ENCODE measurements at places on chromosomes 7 and 10.

GRCh38 chr10:120195984-120196712, 260.9 kb upstream of the PLPP4 start:
- no peak for DNase-seq

GRCh38 chr7:150974468-150975391, 3.4 kb downstream of the KCNH2 start:
- peak; percentile 78 for DNase-seq

GRCh38 chr10:110992006-110992800, 72.8 kb downstream of the SHOC2 start:
- no peak for DNase-seq

GRCh38 chr10:54908019-54908418, 107.0 kb upstream of the PCDH15 start:
- DNase-seq = no peak

DNA sequence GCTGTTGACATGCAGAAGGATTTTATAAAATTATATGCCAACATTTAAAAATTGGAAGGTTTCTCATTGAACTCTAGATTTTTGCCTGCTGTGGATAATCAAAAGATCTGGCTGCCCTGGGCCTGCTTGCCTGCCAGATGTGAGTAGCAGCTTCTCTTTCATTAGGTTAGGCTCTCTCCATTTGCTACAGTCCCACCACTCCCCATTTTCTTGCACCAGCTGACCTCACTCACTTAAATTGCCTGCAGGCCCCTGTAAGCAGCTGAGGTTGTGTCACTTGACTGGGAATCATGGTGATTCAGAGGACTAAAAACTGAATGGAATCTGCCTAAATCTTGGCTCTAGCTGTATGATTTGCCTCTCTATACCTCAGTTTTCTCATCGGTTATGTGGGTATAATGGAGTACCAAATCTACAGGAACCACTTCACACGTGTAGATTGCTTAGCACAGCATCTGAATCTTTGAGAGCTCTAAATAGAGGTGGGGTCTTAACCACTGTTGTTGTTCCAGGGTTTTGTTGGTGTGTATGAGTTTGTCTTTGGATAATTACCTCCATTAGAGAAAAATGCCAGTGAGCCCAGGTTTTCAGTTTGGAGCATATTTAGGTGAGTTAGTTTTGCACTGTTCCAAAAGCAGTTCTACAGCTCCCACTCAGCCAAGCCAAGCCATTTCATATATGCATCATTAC, 18.6 kb upstream of the RAPGEF5 start:
- DNase-seq = no peak

- DNase-seq = no peak
These were observed 4.7 kb upstream of the PKD2L1 start for GRCh38 chr10:100334762-100335161.

DNA sequence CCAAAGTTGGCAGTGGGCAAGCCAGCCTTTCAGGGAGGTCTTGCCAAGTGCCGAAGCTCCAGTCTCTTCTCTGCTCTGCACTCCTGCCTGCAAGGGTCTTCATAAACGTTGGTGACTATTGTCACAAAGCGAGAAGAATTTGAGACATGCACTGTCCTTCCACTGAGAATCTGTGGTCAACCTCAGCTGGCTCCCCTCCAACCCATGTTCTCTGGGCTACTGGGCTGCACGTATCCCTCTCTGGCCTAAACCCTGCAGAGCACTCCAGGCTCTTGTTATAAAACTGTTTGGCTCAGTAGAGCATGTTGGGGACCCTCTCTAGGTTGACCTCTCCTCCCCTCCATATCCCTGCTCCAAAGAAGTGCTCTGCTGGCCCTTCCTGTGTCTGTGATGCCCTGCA, 260.4 kb upstream of the NFE2L3 start:
- no peak for DNase-seq

GRCh38 chr10:50260791-50261281, 9.5 kb upstream of the ASAH2 start:
- peak; percentile 41 for DNase-seq

- DNase-seq = no peak
These were observed 220.5 kb downstream of the DNAJB6 start for GRCh38 chr7:157557263-157557662.

DNA sequence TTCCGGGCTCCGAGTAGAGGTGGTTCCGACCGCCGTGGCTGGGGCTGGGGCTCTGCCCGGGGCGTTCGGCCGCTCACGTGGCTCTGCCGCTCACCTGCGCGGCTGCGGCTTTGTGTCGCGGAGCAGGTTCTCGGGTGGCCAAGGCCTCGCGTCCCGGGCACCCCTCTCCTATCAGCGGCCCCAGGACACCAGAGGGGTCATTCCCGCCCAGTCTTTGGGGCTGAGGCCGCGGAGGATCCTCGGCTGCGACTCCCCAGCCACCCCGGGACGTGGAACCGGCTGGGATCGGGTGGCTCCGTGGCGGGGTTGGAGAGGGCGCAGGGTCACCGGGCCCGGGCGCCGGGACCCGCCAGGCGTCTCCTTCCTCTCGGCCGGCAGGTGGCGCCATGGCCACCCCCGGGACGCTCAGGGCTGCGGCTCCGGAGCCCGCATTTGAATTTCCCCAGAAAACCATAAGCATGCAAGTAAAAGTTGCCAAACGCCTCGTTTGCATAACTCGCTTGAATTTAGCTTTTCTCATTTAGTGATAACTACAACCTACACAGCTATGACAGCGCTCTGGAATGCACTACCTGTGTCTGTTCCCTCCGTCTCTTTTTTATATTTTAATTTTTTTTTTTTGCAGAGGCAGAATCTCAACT, 1.2 kb downstream of the COL26A1 start:
- peak; percentile 63 for DNase-seq

DNA sequence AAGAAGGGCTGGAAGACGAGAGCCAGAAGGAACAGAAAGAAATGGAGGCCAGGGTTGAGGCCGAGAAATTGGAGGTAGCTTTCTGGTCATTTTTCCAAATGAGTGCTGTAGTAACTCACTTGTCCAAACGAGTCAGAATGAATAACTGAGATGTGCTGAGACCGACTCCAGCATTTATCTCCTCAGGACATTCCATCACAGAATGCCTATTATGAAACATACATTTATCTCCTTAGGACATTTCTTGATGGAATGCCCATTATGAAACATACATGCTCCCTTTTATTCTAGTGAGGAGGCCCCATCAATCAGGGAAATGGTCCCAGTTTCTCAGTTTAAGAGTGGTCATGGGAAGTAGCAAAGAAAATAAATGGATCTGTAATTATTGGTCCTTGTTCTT, 16.5 kb downstream of the AVL9 start:
- no peak for DNase-seq

GRCh38 chr10:35378541-35379210, 42.4 kb downstream of the CCNY start:
- no peak for DNase-seq

DNA sequence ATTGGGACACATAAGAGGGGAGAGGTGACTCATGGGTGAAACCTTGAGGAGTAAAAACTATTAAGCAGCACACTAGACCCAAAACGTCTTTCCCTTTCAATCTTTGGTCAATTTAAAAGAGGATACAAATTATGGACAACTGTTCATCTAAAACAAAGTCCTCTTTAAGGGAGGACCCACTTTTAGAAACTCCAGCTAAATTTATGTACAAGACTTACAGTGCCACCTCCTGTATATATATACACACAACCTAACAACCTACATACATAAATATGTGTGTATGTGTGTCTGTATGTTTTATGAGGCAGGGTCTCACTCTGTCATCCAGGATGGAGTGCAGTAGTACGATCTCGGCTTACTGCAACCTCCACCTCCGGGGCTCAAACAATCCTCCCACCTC, 18.1 kb upstream of the ZC3HAV1 start:
- DNase-seq = no peak

- peak; percentile 35 for DNase-seq
These were observed 699.9 kb downstream of the INHBA start for GRCh38 chr7:41002741-41003610.

DNA sequence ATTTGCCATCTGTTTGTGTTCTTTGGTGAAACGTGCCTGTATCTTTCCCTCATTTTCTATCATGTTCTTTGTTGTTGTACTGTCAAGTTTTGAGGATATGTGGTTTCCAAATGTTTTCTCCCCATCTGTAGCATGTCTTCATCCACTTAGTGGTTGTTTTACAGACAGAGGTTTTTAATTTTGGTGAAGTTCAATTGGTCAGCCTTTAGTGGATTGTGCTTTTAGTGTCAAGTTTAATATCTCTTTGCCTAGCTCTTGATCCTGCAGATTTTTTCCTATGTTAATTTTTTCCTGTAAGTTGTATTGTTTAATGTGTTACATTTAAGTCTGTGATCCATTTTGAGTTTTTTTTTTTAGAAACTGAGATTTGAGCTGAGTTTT, 95.9 kb downstream of the ANKRD61 start:
- no peak for DNase-seq

DNA sequence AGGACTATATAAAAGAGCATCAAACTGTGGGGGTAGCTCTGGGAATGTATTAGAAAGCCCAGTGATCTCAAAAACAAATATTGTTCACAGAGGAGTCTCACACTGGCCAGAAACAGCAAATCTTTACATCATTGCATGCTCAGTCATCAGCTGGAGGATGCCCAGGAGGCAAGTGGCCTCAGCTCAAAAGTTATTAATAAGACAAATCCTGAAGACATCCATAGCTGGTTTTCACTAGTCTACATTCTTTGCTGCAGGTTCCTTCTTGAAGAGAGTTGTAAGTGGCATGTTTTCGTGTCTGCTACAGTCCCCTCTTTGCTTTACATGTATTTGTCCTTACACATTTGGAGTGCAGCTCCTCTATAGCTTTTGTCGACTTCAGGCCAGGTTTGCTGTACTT, 8.6 kb upstream of the CCDC7 start:
- no peak for DNase-seq

GRCh38 chr10:76962851-76963250, 674.8 kb downstream of the KCNMA1 start:
- no peak for DNase-seq

GRCh38 chr7:111741811-111742240, 179.5 kb upstream of the IMMP2L start:
- DNase-seq = peak; percentile 56

- no peak for DNase-seq
These were observed 32.1 kb downstream of the NRF1 start for GRCh38 chr7:129643550-129644170.

DNA sequence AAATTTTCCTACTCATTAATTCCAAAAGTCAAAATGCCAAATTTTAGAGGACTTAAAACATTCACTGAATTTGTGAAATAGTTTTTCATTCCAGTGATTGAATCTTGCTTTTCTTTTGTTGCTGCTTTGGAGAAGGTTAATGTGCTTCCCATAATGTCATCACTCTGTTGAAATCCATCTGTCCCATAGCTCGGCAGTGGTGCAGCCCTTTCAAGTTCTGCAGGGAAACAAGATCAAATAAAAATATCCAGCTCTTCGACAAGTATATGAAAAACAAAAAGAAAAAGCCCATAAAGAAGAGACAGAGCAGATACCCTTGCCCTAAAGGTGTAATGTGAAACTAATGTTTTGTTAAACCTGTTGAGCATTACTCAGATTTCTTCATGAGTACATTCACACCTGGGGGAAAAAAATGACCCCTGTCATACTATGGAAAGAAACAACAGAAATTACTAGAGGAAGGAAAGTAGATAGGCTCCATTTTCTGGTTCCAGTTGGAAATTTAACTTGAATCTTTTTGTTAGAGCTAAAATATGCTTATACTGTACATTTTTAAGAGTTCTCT, 35.1 kb downstream of the AGR3 start:
- no peak for DNase-seq

- no peak for DNase-seq
These were observed 1.0 kb downstream of the LRRC17 start for GRCh38 chr7:102913826-102914225.

DNA sequence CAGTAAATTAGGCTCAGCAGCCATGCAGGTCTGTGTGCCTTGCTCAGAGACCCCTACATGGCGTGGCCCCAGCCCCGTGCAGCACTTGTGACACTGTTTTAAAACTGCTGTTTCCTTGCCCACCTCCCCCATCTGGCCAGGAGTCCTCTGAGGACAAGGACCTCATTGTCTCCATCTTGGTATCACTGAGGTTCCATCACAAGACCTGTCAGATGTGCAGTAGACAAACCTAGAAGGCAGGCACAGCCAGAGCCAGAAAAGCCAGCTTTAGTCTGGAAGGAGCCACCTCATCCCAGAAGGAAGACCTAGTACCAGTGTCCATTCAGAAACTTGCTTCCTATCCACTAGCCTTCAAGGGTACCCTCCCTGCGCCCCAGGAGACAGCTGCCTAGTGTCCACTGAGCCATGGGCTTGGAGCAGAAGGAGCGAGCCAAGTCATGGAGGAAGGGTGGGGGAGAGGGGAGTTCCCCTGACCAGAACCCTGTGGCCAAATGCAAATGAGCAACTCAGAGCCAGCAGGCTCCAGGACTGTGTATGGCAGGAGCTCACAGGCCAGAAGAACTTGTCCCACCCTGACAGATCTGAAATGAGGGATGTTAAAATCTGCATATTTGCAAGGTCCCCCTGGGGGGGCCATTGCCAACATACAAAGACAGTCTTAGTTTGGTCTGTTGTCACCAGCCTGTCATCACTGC, 176.1 kb downstream of the SH3PXD2A start:
- DNase-seq = no peak

- no peak for DNase-seq
These were observed 1035.1 kb downstream of the CNTNAP2 start for GRCh38 chr7:147151661-147152060.

DNA sequence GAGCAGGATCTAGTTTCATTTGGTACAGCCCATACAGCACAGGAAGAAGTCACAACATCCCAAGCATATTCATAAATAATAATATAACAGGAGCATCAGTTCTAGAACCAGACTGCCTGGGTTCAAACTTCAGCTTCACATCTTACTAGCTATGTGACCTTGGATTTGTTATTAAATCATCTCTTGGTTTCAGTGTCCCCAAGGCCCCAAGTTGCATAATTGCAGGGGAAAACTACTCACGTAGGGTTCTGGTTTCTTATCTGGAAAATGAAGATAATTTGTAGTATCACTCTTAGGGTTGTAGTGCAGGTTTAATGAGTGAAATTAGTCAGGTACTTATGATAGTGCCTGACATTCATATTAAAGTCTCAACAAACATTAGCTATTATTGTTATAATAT, 5.5 kb upstream of the IQUB start:
- DNase-seq = no peak

DNA sequence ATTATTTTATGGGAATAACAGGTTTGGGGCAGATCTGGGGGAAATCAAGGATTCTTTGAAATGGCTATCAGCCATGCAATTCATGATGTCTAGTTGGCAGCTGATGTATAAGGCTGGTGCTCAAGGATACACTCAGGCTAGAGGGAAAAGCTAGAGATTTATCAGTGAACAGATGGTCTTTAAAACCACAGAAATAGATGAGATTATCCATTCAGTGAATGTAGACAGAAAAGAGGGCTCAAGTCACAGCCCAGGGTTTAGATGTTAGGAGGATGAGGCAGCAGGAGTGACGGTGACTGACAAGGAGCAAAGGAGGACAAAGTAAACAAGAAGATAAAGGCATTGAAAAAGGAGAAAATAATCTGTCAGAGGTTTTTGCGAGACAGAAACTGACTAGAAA, 238.7 kb downstream of the CDK14 start:
- DNase-seq = no peak

DNA sequence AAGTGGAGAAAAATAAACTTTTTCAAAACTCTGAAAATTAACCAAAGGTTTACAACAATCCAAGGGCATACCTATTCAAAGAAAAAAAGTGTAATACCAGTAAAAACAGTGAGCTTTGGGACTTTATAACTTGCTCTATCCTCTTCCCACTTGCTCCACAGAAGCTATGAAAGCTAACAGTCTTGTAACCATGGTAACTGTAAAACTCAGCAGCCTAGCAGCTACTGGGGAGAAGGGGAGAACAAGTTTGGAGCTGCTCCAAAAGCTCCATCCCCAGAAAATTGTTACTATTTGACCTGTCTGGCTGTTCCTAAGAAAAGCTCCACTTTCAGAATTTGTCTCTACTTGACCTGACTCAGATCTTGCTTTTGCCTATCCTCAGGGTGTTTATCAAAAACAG, 191.5 kb downstream of the OTUD1 start:
- no peak for DNase-seq

All from activated CD4-positive, alpha-beta T cell treated with anti-CD3 and anti-CD28 coated beads, Interleukin-2, amount 50 U/mL, for 16 hours (primary cell).